ENCODE measurements at places on chromosomes 12 and 14. TPM values are rescaled to one million over a fixed set of nuclear protein-coding genes. Genes with fewer than 3 reads are reported as not detected.

Gene FGF6
- not detected for total RNA-seq

Gene TROAP
- 21.5 TPM for total RNA-seq

- no peak for DNase-seq
These were observed at the start of gene AMN for GRCh38 chr14:102922490-102923200. Gene AMN (plus strand): TSS chr14:102922663. CDS start chr14:102922689, 26 bp downstream.

DNA sequence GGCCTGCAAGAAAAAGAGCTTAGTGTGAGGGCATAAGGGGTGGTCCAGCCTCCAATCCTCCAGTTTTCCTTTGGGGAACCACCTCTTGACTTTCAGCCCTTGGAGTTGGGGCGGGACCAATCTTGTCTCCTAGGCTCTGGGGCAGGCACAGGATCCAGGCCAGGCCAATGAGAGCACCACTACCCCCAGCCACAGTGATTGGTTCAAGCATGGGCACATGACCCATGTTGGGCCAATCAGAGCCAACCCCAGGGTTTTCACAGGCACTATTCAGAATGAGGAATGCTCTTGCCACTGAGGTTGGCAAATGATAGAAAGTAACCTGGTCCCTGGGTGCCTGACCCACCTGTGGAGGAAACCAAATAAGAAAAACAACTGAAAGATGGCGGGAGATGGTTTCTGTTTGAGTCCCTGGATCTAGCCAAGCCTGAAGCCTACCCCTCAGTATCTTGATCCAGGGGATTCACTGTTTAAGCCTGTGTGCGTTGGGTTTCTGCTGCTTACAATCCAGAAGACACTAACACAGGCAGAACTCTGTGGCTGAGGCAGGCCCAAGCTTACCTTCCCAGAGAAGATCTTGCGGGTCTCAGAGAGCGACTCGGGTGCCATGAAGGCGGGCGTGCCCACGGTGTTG lies 42.9 kb downstream of the P2RX4 start:
- no peak for DNase-seq

DNA sequence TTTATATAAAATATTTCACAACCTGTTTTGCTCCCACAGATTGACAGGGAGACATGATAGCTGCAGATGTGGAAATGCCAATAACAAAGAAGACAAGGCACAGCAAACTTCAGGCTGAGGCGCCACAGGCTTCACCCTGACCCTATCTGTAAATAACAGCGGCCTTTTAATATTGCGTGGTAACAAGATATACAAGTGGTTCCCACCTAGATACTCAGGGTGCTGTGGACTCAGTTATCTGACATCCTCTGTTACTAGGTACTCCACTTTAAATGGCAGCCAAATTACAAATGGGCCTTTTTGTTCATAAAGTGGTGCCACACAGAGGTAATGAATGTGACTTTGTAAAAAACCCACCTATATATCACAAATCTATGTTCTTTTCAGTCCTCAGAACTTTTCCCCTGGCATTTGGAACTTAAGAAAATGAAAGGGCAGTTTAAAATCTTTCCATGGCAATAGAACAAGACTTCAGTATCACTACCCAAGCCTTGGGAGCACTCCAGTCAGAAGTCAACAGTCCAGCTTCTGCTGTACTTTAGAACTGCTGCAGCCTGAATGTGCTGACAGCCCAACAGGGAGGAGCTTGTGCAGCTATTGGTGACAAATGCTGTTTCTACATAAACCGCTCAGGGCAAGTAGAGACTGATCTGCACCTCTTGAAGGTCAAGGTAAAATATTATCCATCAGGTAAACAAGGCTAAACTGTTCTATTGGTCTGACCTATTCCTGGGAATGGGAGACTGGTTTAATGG lies 86.2 kb upstream of the DCD start:
- no peak for DNase-seq

GRCh38 chr12:90832427-90832826 lies 122.5 kb downstream of the CCER1 start:
- DNase-seq: no peak

GRCh38 chr12:90896164-90896563 lies 58.8 kb downstream of the CCER1 start:
- peak; percentile 82 for DNase-seq

GRCh38 chr14:24481622-24482324 lies 26.3 kb downstream of the CMA1 start:
- DNase-seq: peak; percentile 8

DNA sequence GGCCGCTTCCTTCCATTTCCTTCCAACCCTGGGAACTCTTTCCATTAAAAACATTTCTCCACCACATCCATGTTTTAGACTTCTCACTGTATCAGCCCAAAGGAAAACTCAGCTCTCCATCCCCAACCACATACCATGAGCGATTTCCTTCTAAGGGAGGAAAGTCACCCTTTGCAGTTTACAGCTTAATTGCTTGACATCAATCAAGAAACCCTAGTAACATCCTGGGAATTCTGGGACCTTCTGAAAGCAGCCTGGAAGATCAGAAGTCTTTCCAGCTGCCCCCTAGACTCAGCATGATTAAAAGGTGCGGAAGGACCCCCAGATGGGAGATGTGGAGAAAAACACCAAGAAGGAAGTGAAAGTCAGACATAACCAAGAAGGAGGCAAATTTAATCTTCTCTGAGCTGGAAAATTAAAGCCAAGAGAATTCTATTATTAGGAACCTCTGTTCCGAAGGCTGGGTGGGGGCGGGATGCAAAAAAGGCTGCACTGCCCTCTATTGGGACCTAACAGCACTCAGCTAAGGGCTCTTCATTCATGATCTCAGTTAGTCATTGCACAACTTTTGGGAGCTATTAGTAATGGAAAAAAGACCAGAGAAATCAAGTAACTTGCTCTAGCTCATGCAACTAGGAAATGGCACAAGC lies 73.3 kb upstream of the PLXNC1 start:
- peak; percentile 89 for DNase-seq

DNA sequence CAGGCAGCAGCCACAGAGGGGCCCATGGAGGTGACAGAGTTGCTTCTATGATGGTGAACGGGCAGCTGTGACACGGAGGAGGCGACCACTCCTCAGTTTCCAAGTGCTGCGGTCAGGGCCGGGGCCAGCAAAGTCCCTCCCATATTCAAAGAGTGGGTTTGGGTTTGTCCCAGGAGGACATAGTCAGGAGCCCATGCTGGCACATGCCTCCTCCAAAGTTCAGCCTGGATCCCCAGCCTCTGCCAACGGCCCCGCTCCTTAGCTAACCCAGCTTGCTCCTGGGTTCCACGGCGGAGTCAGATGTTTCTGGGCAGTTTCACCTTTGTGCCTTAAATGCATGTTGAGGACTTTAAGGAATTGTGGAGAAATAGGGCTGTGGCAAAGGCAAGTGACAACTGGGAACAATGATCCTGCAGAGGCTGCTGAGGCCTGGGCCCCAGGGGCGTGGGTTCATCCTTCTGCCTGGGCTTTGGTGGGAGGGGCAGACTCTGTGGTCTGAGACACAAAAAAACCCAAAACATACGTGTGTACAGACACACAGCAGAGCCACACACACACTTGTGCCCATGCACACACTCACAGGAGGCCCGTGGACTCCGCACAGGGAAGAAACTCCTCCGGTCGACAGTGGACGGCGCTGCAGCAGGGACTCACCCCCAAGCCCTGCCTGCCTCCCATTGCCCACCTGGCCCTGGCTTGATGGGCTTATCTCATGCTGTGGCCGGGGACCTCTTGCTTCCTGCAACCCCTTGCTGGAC lies 399.4 kb downstream of the TMEM121 start:
- DNase-seq: no peak

DNA sequence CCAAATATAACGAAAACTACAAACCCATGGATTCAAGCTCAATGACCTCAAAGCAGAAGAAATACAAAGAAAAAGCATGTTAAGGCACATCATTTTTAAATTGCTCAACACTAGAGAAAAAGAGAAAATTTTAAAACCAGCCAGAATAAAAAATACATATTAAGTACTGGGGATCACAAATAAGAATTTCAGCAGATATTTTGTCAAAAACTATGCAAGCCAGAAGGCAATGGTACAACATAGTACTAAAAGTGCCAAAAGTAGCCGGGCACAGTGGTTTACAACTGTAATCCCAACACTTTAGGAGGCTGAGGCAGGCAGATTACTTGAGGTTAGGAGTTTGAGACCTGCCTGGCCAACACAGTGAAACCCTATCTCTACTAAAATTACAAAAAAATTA lies 10.2 kb downstream of the SGPP1 start:
- peak; percentile 36 for DNase-seq

- DNase-seq: peak; percentile 30
These were observed 71.2 kb downstream of the RASSF8 start for GRCh38 chr12:26029736-26030022.

GRCh38 chr12:64840949-64841717 lies 16.7 kb downstream of the TBC1D30 start:
- no peak for DNase-seq

DNA sequence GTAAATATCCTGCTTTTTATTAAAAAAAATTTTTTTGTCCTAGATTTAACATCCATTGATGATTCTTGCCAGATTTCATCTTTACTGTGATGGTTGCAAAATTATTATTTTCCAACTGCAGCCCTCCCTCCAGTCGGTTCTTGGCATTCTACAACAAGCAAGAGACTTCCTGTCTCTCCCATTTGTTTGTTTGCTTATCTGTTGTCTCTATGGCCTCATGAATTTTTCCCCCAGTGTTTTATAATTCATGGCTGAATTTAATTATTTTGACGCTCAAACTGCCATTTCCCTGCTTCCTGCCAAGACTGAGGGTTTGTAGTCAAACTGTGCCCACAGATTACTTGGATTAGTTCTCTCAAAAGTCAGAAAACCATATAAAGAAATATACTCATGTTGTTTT lies 25.9 kb downstream of the CGRRF1 start:
- no peak for DNase-seq
